ENCODE measurements at places on chromosomes 5 and 9.
A peak's percentile ranks its signal among the peaks of the same experiment; 100 is the strongest.

- DNase-seq = no peak
Measured at GRCh38 chr9:89961616-89962341, 357.0 kb downstream of the GADD45G start.

DNA sequence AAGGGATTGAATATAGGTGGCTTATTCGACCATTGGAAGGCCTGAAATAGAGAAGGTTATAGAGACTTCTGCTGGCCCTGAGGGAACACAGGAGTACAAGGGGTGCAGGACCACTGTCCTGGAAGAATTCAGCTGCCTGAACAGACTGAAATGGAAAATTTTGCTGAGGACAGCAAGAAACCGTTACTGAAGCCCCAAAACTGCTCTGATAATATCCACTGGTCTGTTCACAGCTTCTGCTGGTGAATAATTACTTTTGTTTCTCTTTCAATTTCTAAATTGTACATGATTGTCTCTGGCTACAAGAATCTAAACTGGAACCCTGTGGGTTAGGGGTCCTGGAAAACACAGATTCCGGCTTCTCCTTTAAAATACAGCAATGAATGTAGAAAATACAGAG, 218.5 kb upstream of the CDH12 start:
- DNase-seq = no peak

DNA sequence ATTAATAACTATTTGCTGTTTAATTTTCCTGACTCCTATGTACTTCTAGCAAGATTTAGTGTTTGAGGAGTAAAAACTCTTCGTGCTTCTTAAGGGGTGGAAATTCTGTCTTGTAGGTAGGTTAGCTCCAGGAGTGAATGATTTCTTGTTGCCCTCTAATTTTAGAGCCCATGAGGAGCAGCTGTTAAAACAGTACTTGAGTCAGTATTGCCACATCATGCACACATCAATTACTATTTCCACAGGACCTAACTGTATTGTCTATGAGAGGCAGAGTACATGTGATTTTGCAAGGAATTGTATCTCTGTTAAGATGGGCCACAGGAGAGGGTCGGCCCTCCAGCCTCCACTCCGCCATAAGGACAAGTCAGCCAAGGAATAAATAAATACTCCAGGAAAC, 91.2 kb downstream of the PDZD2 start:
- DNase-seq = no peak

- no peak for DNase-seq
Measured at GRCh38 chr5:76329346-76329745, 73.7 kb upstream of the IQGAP2 start.

- DNase-seq = no peak
Measured at GRCh38 chr5:1834022-1834551, 32.9 kb downstream of the NDUFS6 start.

GRCh38 chr5:25393256-25393655, 748.5 kb upstream of the CDH10 start:
- no peak for DNase-seq

GRCh38 chr5:133322743-133323142, 270.9 kb downstream of the HSPA4 start:
- DNase-seq = no peak

DNA sequence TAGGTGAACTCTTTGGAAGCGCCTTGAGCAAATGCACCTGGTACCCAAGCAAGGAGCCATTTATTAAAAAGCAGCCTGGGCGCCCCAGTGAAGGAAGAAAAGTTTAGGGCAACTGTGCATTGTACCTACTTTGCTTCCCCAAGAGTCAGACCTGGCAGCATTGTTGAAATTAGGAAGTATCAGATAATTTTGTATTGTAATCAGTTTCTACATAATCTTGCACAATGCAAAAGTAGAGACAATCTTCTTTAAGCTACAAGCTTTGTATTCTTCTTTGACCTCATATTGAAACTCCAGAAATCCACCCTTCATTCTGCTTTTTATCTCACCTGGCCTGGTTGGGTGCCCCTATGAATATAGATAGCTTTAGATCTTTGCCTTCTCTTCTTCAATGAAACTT, 490.8 kb downstream of the RASEF start:
- DNase-seq = no peak

DNA sequence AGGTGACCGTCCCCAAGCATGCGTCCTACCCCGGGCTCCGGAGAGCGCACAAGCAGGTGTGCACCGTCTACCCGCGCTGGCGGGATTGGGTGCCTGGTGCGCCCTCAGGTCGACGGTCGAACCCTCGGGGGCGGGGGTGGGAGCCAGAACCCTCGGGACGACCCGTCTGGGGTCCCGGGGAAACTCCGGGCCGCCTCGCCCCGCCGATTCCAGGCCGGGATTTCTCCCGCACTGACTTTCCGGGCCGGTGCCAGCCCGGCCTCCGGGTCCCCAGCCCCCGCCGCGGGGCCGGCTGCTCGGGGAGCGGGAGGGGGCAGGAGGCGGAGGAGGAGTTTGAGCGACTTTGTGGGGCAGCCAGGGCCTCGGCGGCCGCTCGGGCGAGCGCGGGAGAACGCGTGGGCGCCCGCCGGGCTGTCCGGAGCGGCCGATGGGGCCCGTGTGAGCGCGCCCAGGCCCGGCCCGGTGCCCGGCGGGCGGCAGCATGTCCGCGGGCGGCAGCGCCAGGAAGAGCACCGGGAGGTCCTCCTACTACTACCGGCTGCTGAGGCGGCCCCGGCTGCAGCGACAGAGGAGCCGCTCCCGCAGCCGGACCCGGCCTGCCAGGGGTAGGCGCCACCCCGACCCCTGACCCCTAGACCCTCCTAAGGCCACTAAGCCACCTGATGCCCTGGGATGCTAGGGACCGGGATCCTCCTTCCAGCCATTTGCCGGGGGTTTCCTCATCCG, at the start of gene DAB2IP:
TSS of gene DAB2IP (plus strand) at position 340 of the 726 bp plus-strand sequence. CDS start at position 482, 142 bp downstream.
- peak; percentile 44 for DNase-seq

DNA sequence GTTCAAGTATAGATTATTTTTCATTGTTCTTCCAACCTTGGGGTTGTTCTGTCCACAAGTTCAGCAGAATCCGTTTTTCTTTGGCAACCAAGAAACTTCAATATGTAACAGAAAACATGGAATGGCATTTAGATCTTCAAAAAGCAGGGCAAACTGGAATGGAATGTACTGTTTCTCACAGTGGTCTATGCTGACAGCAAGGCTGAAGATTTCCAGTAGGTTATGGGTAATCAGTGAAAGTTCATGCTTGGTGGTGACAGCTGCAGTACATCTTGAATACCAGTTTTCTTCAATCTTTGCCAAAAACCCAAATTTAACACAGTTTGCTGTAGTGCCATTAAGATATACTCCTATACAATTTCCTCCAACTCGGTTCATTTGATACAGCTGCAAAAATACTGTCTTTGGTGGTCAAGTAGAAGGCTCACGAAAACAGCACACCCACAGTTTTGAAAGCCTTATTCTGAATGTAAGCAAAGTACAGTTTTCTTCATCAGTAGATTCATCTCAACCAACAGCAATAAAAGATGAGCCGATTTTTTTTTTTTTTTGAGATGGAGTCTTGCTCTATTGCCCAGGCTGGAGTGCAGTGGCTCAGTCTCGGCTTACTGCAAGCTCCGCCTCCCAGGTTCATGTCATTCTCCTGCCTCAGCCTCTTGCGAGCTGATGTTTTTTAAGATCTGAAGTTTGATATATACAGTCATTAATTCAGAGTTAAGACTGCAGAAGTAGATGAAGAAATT, 4.9 kb downstream of the TRIM52 start:
- no peak for DNase-seq

DNA sequence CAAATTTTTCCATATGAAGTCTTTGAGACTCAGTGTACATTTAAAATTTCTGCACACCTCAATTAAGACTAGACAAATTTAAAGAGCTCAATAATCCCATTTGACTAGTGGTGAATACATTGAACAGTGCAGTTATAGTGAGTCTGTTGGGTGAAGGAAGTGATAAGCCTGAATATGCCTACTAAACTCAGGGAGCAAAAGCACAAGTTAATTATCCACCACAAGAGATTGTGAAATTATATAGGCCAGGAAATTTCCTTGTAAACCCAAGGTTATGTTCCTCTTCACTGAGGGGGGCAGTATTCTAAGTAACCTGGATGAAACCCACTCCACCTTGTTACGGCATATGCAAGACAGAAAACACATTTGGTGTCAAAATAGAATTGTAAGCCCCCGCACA, 612.9 kb upstream of the DAB2 start:
- no peak for DNase-seq

DNA sequence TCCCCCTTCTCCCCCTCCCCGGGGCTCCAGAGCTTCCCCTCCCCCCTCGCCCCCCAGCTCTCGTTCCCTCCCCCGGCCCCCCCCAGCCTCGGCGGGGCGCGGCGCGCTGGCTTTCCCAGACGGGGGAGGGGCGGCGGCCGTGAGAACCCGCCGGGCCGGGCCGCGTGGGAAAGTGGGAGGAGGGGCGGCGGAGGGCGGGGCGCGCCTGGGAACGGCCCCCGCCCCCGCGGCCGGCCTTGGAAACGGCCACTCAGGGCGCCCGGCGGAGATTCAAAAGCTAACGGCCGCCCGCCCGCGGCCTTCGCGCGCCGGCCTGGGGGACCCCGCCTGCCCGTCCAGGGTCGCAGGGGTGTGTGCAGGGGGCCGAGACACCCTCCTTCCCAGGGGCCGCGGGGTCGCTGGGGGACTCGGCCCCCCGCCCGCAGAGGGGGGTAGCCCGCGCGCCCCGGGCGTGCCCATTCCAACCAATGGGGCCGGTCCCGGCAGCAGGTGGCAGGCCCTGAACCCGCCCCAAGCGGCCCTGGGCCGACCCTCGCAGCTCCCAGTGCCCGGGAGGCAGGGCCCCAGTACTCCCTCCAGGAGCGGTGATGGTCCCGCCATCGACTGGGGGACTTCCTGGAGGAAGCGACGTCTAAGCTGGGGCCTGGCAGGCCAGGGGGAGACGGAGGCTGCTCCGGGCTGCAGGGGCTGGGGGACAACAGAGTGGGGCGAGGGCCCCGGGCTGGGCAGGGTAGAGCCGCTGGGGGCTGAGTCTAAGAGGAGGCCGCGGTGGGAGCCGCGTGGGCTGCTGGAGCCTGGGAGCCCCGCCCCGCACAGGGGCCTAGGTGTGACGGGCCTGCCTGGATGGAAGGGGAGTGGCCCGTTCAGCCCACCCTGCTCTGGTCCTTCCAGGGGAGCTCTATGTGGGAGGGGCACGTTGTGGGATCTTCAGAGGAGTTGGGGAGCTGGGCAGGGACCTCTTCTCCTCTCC, 14.2 kb upstream of the NRARP start:
- peak; percentile 36 for DNase-seq

GRCh38 chr9:134925011-134925511, 7.3 kb upstream of the FCN1 start:
- no peak for DNase-seq

DNA sequence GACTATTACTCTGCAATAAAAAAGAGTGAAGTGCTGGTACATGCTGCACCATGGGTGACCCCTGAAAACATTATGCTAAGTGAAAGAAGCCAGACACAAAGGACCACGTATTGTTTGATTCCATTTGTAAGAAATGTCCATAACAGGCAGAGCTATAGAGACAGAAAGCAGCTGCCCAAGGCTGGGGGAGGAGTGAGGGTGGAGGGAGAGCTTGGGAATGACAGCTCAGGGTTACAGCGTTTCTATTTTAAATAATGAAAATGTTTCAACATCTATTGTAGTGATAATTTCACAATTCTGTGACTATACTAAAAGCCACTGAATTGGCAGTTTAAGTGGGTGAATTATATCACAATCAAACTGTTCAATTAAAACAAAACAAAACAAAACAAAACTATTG, 81.7 kb downstream of the MYO10 start:
- DNase-seq = no peak

DNA sequence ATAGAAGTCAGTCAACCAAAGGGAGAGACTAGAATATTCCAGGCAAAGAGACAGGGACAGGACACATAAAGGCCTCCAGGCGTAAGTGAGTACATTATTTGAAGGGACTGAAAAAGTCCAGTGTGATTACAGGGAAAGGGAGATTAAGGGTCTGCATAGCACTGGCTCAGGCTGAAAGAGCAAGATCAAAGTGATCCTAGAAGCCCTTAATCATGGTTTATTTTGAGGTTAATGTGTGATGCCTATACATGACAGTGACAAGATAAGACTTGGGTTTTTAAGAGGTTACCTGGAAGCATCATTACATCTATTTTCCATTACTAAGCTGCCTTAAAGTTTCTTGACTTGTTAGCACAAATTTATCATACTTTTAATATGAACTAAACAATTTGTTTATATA, 25.8 kb downstream of the LMBRD2 start:
- no peak for DNase-seq

DNA sequence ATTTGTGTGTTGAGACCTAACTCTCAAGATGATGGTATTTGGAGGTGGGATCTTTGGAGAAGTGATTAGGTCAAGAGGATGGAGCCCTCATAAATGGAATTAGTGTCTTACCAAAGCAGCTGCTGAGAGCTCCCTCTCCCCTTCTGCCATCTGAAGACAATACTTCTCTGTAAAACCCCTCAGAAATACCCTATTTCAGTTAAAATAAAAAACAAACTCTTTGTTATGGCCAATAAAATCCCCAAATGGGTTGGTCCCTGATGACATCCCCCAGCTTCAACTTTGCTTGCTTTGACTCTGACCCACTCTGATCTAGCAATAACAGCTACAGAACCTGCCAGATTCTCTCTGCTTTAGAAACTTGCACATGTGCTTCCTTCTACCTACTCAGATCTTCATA, 100.9 kb downstream of the SNCAIP start:
- no peak for DNase-seq

- DNase-seq = no peak
Measured at GRCh38 chr5:170138273-170138672, 32.6 kb downstream of the FOXI1 start.

- DNase-seq = no peak
Measured at GRCh38 chr5:32508806-32509805, 64.6 kb upstream of the ZFR start.

Data from HT-29 (cell line).